ENCODE measurements at places on chromosomes 12 and 14. TPM values are rescaled to one million over a fixed set of nuclear protein-coding genes. Genes with fewer than 3 reads are reported as not detected.

GRCh38 chr12:1104088-1104800, 113.2 kb downstream of the ERC1 start:
- DNase-seq = no peak

DNA sequence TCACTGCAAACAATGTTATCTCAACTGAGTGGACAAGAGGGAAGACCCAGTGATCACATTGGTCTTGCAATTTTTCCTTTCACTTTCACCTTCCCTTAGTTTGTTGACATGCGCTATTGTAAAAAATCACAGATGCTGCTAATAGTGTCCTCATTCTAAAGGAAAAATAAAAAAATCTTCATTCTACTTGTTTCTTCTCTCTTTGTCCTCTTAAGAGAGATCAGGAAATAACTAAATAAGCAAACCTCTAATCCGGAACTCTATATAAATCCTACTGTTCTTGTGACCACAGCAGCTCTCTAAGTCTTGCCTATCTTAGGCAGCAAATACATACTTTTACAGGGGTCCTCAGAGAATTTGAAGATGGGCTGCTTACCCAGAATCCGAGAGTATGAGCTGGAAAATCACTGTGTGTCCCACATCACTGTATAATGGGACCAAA, 257.7 kb downstream of the NAV3 start:
- no peak for DNase-seq

GRCh38 chr12:98317939-98318899, 197.2 kb upstream of the TMPO start:
- DNase-seq = no peak

DNA sequence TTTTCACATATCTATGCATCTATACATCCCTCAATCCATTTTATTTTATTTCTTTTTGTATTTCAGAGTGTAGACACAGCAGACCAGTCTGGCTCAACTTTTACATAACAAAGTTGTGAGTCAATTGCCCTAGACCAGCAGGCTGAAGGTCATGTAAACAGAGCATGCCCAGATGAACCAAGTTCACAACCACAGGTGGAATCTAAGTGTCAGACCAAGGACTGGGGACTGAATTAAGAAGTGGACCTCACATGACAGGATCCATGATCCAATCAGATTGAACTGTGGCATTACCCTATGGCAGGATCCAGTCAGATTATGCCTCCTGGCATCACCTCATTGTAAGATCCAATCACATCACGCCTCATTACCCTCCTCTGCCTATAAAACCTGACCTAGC, 455.8 kb downstream of the SOX5 start:
- DNase-seq = no peak

DNA sequence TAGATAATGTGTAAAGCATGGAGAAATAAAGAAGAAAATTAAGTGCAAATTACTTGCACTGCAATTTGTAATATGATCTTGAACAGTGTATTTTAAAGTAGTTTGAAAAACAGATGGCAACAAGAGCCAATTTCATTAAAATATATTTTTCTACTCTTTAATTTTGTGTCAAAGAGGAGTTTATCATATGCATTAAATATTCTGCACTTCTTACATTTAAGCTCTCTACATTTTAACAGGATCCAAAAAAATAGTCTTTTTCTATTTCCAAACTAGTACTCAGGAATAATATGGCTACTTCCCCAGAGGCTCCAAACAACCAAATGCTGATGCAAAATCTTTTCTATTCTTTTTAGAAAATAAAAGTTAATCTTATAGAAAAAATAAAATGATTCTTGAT, 1221.5 kb downstream of the FSCB start:
- DNase-seq = no peak

- DNase-seq = no peak
Observed at GRCh38 chr12:128290938-128291337, 24.0 kb downstream of the TMEM132C start.

DNA sequence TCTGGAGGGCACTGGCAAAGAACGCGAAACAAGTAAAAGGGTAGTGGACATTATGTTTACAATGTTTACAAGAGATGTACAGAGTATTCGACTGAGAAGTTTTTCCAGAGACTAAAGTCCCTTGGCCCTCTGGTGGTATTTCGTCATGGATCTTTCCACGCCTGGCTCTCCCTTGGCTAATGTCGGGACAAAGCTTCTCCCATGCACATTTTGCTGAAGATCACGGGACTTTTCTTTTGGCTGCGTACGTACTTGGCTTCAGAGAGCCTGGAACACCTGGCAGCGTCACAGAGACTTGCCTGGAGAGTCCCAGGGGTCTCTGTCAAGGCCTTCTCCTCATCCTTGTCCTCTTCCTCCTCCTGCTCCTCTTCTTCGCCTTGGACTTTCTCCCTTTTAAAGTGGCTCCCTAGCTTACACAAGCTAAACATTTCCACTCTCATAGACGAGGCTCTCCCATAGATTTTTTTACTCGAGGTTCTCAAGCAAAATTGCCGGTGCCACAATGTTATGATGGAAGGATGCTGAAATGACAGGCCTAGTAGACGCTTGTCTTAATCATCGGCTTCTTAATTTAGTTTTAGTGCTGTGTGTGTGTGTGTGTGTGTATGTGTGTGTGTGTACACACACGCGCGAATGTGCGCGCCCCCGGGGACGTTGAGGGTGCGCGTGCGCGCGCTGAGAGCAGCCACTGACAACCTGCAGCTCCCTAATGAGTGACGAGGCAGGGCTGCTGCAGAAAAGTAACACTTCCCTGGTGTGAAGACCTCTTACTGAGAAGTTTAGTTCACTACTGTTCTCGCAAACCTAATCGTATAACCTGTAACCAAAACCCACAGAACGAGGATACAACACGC, 4.9 kb upstream of the FOXG1 start:
- no peak for DNase-seq

DNA sequence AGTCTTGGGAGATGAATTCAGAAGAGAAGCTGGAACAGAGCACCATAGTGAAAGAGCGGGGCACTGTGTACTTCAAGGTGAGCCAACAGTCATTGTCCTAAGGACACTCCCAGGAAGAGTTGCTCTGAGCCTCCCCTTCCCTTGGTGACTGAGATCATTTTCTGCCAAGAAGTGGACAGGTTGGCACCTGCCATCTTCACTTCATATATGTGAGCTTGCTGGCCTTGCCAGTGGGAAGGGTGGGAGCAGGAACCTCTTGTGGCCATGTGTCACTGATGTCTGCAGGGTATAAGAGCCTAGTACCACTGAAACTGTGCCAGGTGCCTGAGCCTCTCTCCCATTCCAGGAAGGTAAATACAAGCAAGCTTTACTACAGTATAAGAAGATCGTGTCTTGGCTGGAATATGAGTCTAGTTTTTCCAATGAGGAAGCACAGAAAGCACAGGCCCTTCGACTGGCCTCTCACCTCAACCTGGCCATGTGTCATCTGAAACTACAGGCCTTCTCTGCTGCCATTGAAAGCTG, 5.3 kb downstream of the FKBP4 start:
- DNase-seq = no peak

- no peak for DNase-seq
Observed at GRCh38 chr12:42237853-42238239, 202 bp downstream of the YAF2 start.

DNA sequence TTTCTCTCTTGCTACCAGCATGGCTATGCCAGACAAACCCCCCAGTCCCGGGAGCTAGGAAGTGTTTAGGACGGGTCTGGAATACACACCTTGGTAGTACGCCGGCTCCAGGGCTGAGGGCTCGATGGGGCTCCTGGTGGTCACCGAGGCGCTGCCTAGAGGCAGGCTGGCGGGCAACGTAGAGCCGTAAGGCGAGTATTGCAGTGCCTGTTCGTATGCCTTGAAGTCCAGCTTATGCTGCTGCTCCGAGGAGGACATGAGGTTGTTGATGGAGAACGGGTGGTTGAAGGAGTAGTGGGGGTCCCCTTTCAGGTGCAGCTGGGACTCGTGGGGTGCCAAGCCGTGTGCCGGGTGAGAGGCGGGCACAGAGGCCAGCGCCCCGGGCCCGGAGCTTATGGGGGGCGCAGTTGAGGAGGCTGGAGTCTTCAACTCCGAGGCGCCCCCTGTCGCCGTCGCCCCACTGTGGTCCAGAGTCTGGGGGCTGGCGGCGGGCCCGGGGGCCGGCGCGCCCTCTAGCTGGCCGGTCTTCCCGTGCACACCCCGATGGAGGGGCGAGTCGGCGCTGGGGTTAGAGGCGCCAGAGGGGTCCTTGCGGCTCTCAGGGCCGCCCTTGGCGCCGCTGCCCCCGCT, 3.6 kb downstream of the FOXA1 start:
- DNase-seq = no peak

GRCh38 chr14:79740066-79740601, 471.2 kb downstream of the DIO2 start:
- DNase-seq = no peak

DNA sequence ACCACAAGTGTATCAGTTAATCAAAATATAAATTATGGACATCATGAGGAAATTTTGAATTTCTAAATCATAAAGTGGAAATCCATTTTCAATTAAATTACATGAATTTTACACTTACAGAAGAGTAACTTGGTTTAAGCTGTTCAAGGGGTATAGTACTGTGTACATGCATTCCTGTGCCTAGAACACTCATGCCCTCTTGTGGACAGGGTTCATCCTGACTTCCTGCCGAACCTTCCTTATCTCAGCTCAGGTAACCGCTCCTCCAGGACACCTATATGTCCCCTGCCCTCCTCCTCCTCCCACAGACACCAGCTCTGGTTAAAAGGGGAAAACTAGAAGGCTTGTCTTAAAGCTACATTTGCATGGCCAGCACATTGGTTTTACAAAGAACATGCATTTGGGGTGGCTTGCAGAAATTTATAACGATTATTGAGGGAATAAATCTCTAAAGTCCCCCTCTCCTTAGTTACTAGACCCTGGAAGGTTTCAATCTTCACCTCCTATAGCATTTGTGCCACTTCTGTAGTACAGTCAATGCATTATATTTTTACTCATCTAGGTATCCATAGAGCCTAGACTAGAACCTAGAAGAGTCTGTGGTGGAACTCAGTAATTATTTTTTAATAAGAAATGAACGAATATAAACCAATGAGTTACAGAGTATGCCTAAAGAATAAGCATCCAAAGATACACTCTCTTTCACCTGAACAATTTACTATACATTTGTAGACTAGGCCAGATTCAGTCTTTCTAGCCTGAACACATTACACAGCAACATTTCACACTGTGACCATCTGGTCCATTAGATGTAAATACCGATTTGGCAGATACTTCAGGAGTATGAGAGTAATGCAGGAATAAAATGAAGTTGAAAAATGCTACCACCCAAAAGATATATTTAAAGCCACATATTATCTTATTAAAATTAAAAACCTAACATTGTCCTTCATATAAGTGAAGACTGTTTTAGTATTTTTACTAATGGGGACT, 345.6 kb downstream of the PAWR start:
- DNase-seq = no peak

VRTN gene
- total RNA-seq = not detected

DNA sequence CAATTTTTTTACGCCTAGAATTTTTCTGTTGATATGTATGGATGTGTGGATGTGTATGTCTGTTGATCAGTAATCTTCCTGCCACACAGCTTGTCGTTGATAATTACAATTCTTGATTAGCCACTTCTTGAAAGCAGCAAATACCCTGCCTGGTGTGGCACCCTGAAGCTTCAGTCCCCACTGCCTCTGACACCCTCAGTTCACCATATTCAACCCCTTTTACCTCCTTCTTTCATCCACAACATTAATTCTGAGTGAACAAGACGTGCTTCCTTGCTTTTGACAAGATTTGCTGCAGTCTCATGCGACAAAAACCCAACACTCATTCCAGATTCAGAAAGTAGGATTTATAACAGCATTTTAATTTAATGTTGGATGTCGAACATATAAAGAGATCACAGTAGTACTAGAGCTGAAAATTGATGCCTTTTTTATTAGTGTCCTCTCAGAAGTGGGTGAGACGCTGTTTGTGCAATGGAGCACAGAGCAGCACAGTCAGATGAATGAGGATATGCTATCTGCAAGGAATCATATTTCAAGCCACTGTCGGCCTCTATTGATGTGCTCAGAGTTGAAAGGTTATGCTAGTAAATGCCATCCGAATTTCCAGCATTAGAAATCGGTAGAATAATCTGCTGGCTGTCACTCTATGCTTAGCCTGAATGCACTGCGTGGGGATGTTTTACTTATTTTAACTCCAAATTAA, 383.7 kb downstream of the EGLN3 start:
- no peak for DNase-seq

- peak; percentile 89 for DNase-seq
Observed at GRCh38 chr12:42482748-42483520, 106.6 kb downstream of the PRICKLE1 start.

GRCh38 chr12:132342251-132343227, 13.2 kb upstream of the GALNT9 start:
- DNase-seq = no peak

AQP6 gene
- not detected for total RNA-seq

SYCP3 gene
- total RNA-seq = 0.49 TPM

KRT71 gene
- total RNA-seq = not detected

DNA sequence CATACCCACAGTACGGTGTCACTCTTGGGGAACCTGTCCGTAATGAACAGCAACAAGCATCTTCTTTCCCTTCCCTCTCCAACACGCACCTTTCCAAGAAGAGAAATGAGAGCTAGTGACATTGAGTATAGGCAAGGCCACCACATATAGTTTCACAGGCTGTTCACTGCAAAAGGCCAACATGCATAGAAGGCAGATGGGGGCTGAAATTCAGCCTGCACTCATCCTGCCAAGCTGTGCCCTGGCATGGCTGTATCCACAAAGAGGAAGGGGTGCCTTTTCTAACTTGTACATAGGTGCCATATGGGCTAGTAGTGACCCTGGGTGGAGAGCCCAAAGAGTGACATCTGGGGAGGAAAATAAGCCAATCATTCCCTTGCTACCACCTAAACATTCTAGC, 169.6 kb downstream of the ZFP36L1 start:
- no peak for DNase-seq

- no peak for DNase-seq
Observed at GRCh38 chr14:67666750-67667449, 7.5 kb downstream of the VTI1B start.

RND1 gene
- 4.9 TPM for total RNA-seq

- DNase-seq = no peak
Observed at GRCh38 chr12:50102646-50103309, 1.0 kb upstream of the GPD1 start.

BATF gene
- total RNA-seq = 171 TPM

TMPRSS12 gene
- total RNA-seq = not detected

PPP1R1A gene
- not detected for total RNA-seq

DNA sequence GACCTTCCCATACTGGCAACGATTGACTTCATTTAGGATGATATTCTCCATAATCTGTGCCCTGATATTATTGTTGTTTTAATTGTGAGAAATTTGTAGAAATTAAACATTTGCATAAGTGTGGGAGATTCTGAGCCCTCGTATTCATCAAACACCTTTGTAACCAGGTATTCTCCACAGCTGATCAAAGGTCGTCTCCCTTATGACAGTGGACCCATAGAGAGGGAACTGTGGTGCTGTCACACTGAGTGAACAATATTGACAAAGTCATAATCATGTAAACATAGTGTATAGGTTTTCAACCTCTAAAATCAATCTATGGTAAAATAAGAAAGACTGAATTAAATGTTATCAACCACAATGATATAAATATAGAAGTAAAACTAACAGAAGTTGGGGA, 14.9 kb upstream of the PLEKHG3 start:
- DNase-seq = no peak
